ENCODE measurements at places on chromosomes 11 and 22.
A peak's percentile ranks its signal among the peaks of the same experiment; 100 is the strongest.

DNA sequence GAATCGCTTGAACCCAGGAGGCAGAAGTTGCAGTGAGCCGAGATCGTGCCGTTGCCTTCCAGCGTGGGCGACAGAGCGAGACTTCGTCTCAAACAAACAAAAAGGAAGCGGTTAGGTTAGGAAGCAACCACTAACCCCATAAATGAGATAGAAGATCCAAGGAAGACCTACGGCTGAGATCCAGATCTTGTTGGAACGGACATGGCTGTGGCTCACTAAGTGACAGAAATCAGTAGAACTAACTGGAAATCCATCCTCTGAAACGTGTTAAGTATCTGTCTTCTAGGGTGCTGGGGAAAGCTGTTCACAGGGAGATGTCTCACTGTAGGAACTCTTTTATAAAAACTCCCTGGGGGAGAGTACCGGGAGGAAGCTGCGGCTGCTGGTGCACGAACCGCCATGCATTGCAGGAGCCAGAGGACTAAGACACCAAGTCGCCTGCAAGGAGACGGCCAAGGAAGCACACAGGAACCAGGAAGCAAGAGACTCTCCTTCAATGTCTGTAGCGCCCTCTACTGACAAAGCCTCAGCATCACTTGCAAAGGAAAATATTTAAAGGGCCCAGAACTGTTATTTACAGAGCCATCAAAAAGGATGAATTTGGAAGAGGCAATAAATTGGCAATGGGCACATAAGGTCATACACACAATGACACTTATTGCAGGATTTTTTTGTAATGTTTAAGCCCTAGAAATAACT lies 16.9 kb upstream of the SPTY2D1 start:
- DNase-seq, result peak; percentile 65

DNA sequence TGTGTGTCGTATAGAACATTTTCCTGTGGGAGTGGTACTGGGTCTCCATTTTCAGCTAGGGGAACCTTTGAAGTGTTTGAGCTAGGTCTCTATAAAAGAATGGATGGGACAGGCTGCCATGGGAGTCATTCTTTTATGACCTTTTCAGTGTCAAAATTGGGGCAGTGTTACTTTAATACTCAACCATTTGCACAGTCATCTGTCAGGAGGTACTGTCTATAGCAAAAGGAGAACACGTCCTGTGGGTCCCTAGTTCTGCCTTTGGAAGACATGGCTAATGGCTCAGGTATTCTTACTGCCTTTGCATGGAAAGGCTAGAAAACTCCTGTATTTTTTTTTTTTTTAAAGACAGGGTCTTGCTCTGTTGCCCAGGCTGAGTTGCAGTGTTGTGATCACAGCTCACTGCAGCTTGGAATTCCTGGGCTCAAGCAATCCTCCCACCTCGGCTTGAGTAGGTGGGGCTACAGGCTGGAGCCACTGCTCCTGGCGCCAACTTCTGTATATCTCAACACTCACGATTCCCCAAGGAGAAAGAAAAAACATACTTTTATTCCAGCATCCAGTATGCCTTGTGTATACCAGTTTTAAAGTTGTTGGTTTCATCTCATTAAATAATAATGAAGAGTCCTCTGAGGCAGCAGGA lies 2.1 kb upstream of the ATF4 start:
- no peak for DNase-seq

GRCh38 chr11:33897761-33898375 lies 6.0 kb upstream of the LMO2 start:
- peak; percentile 33 for DNase-seq

DNA sequence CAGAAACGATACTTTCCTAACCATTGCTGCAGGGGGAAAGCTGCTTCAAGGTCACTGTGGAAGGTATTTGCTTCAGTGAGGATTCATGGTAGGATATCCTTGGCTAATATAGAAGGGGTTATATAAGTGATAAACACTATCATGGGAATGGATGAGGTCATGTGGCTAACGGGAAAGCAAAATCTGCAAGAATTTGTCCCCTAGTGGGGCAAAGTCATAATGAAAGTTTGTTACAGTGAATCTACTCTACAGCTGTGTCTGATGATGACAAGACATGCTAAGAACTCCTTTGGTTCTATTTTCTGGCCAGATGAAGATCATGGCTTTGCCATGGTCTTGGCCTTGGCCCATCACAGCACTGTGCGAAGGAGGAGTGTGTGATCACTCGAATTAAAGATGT lies 13.8 kb downstream of the MMP20 start:
- DNase-seq, result no peak

DNA sequence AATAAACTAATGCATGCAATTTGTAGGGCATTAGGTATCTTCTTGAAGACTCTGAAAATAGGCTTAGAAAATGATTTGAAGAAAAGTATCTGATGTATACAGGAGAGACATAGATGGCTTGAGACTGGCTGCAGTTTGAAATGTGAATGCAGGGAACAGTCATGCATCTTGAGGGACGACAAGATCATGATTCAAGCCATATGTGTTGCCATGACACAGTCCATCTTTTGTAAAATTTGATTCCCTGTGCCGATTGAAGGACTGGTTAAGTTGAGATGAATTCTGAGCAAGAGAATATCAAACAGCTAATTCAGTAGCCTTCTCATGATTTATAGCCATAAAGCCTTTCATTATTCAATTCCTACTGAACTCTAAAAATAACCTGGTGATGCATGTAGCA lies 231.6 kb downstream of the CASP12 start:
- no peak for DNase-seq

DNA sequence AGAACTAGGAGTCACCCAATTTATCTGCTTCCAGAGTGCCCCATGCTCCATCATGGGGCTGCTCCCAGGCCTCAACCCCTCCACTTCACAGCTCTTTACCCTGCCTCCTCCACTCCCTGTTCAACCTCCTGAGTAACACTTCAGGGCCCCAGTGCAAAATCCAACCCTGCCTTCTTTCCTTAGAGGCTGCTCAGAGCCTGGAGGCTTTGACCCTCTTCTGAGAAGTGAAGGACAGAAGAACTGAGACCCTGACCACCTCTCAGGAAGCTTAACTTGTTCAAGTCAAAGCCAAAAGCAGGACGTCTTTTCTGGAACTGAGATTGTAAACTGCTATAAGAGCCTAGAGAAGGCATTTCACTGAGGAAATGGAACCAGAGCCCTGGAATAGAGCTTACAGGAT lies 15.5 kb downstream of the EIF3F start:
- no peak for DNase-seq

DNA sequence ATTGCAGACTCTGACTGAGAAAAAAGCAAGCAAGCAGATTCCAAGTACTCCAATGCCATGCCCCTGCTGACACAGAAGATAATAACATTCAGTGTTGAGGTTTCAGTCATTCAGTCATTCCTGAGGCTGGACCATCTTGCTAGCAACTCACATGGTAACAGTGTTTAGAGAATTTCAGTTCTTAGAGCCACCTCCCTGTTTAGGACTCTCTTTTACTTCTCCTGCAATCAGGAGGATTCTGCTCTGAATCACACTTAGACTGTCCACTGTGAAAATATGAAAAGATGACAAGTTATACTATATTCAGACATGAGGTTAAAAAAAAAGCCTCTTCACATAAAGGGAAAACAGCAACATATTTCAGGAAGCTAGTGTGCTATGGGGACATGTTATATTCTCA lies 183.9 kb upstream of the CTSC start:
- DNase-seq, result no peak

- DNase-seq, result no peak
Measured at GRCh38 chr22:18033204-18033998, 9.0 kb upstream of the MICAL3 start.

DNA sequence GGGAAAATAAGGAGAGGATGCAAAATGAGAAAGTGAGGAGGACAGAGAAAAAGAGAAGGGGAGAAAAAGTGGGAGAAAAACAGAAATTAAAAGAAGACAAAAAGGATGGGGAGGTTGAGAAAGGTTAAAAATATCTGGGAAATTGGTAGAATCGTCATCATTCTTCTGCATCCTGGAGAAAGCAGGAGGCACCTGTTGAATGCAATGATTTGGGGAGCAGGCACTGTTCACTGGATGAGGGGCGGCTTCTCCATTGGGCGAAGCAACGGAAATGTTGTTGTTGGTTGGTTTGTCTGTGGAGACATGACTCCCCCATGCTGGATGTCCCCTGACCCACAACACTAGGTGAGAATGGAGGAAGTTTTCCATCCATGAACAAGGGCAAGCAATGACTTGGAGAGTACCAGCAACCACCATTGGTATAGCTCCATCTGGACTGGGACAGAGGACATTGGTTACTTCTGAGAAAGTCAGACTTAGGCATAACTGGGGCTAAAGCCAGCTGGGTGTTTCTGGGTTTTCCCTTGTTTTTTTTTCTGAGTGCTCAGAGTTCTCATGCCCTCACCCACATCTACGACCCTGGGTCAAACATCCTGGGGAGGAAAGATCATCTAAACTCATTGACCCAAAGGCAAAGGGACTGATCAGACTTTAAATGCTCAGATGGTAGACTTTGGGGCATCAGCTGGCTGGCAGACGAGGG lies 11.9 kb upstream of the CD44 start:
- DNase-seq, result no peak

- no peak for DNase-seq
Measured at GRCh38 chr22:19798891-19799293, 38.3 kb downstream of the TBX1 start.

DNA sequence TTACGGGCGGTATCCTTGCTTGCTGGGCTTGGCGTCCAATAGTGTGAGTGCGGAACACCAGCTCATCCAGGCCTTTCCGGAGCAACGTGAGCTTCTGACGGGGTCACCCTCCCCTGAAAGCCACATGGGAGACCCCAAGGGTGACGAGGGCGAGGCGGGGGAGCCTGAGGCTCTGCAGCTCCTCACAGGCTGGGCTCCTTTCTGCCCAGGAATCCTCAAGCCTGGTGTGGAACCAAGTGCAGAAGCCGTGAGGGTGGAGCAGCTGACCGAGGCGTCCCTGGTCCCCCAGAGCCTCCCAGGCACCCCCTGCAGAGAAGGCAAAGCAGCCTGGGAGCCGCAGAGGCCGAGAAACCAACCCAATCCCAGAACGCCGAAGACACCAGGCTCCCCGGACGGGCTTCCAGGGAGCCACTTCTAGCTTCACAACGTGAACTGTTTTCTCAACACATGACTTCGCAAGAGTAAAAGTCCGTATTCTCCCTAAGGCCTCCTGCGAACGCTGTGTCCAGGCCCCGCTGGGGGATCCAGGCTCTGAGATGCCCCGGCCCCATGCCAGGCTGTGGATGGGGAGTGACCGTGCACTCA lies 530.3 kb downstream of the BRD1 start:
- DNase-seq, result peak; percentile 16

DNA sequence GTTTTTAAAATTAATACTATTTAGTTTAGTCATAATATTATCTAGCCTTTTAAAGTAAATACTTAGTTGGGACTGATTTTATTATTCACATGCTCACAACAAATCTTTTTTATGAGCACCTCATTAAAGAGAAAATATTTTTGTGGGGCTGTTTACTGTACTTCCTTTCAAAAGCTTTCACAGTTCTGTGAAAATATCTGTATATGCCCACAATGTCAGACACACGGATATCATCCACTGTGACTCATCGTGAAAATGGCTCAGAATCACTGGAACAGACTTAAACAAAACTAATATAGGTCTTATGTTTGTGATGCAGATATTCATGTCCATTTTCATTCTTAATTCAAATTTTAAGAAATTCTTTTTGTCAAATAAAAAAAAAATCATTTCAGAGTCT lies 305.2 kb downstream of the RAB38 start:
- no peak for DNase-seq

DNA sequence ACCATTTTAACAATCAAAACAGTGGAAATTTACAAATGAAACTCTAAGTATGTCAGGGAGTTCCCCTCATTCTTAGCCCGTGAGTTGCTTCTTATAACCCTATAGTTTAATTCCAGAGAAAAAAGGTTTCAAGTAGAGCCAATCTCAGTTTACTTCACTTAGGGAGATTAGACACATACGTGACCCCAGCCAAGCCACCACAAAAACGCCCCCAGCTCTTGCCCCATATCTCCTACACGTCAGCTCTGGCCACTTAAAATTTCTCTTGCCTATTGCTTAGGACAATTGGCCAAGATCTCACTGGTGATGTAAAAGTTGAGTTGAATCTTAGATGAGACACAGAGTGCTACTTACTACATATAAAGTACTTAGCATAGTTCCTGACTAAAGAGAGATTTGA lies 166.4 kb downstream of the ETS1 start:
- DNase-seq, result no peak

DNA sequence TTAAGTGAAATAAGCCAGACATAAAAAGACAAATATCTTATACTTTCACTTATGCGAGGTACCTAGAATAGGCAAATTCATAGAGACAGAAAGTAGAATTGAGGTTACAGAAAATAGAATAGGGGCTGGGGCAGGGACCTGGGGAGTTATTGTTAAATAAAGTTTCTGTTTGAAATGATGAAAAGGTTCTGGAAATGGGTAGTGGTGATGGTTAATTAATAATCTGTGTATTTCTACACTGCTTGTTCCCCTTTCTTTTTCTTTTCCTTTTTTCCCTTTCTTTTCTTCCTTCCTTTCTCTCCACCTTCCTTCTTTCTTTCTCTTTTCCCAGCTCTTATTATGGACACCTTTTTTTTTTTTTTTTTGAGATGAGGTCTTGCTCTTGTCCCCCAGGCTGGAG lies 2.8 kb downstream of the NAALADL1 start:
- no peak for DNase-seq

GRCh38 chr11:69636512-69637197 lies 4.3 kb upstream of the CCND1 start:
- no peak for DNase-seq

GRCh38 chr11:119804698-119805097 lies 75.7 kb upstream of the NECTIN1 start:
- DNase-seq, result no peak

GRCh38 chr11:70290361-70291065 lies 20.0 kb downstream of the PPFIA1 start:
- no peak for DNase-seq

DNA sequence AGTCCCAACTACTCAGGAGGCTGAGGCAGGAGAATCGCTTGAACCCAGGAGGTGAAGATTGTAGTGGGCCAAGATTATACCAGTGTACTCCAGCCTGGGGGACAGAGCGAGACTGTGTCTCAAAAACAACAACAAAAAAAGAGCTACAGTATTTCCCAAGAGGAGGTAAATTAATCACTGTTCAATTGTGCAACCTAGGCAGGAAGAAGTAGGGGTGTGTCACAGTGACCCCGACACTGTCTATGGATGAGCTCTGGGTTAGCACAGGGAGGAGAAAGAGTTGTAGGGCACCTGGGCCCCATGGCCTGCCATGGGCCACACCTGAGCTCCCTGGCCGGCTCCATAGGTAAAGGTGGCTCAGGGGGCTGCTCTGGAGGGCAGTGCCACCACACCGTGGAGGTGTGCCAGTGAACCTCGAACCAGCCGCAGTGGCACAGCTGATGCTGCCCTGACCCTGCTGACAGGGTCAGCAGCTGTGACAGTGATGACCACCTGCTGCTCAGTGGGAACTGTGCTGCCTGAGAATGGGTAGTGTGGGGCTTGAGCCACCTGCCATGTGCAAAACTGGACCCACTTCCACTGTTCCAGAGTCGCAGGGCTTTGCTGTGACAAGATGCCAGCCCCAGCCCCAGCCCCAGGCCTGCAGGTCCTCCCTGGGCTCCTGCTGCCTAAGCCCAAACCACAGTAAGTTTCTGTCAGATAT lies 84.0 kb upstream of the PITPNB start:
- DNase-seq, result no peak

All from activated CD8-positive, alpha-beta T cell treated with anti-CD3 and anti-CD28 coated beads, Interleukin-2, amount 10 ng/mL, durations not matched to agents 7 days and 5 days (primary cell).